ENCODE measurements at places on chromosomes 3 and 15.

GRCh38 chr15:66027268-66027805 lies 158.0 kb downstream of the RAB11A start:
- DNase-seq = no peak

DNA sequence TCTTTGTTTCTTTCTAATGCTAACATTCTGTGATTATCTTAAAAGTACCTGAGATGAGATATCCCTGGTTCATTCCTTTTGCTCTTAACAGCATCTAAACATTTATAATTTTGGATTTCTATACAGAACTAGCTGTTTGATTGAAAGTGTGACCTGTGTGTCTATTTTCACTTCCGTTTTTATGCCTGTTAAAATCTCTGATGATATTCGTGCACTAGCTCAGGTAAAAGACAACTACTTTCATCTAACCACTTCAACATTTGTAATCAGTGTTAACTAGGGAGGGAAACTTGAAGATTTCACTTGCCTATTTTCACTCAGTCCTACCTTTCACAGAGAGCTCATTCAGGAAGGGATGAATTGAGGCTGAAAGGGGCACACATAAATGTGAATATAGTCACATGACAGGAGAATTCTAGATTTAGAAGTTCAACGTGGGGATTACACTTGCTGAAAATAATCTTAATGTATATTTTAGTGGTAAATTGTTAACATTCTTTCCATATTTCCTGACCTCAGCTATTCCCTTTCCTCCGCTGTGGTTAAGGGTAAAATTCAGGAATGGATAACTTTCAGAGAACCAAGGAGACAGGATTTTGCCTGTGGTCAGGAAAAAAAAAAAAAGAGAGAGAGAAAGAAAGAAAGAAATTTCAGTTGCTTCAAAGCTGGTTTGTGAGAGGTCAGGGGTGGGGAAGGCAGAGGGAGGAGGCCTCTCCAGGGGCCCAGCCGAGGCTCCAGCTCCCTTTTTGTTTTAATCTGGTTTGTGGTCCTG lies 159.8 kb upstream of the TSC22D2 start:
- no peak for DNase-seq

- DNase-seq = peak; percentile 50
Measured at GRCh38 chr15:56492791-56493555, 28.0 kb upstream of the MNS1 start.

GRCh38 chr3:79172241-79172640 lies 595.6 kb downstream of the ROBO1 start:
- no peak for DNase-seq

DNA sequence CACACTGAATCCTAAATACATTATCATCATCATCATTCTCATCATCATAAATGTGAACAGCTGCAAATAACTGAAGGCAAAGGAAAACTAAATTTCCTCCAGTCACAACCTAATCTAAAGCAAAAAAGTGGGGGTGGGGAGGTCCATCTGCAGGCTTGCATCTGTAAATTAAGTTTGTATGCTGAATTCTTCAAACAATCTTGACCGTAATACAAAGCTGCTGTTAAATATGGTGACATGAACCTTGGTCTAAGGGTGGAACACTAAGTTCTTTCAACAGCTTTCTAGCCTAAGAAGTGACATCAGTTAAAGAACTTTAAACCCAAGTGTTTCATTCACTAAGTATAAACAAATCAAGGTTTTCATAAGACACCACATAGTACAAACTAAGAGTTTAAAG lies 4.3 kb downstream of the LRRFIP2 start:
- no peak for DNase-seq

- no peak for DNase-seq
Measured at GRCh38 chr3:170909129-170909903, 879 bp upstream of the EIF5A2 start.

DNA sequence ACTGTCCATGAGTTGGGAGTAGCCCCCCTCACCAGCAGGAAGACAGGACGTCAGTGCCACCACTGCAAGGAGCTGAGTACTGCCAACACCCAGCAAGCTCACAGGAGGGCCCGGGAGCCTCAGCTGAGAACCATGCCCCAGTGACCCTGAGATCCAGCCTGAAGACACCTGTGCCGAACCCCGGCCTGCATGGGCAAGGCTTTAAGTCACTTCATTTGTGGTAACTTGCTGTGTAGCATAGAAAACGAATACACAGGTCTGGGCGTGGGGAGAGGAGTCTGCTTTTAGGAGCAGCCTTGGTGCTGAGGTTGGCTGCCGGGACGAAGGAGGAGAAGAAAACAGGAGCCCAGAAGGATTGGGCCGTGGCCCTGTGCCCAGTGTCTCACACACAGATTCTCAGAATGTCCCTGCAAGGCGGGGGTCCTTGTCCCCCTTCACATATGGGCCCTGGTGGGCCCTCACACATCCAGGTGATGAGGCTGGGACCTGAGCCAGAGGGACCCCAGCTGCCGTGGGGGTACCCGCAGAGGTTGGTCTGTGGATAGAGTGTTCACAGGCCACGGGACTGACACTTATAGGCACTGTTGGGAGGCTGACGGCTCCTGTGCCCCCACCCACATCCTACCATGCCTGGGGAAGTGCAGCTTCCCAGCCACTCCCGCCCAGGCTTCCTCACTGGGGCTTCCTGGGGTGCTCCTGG lies 85.3 kb downstream of the PLXNA1 start:
- no peak for DNase-seq

All from activated CD8-positive, alpha-beta T cell treated with anti-CD3 and anti-CD28 coated beads, Interleukin-2, amount 10 ng/mL, durations not matched to agents 7 days and 5 days (primary cell).